Immature natural killer cell (primary cell): ENCODE measurements at places on chromosomes 2 and 18. TPM values are rescaled to one million over a fixed set of nuclear protein-coding genes. Genes with fewer than 3 reads are reported as not detected.

GRCh38 chr2:113981404-113982134 lies 91.7 kb downstream of the ACTR3 start:
- no peak for DNase-seq

Gene PRKAG3
- not detected for polyA plus RNA-seq

- no peak for DNase-seq
These were observed 117.2 kb upstream of the OTX1 start for GRCh38 chr2:62933398-62933917.

- DNase-seq, result no peak
These were observed 144.5 kb downstream of the ACKR3 start for GRCh38 chr2:236714080-236714479.

GRCh38 chr2:234388591-234388990 lies 108.3 kb downstream of the ARL4C start:
- no peak for DNase-seq

Gene TRIM54
- 0.48 TPM for polyA plus RNA-seq

DNA sequence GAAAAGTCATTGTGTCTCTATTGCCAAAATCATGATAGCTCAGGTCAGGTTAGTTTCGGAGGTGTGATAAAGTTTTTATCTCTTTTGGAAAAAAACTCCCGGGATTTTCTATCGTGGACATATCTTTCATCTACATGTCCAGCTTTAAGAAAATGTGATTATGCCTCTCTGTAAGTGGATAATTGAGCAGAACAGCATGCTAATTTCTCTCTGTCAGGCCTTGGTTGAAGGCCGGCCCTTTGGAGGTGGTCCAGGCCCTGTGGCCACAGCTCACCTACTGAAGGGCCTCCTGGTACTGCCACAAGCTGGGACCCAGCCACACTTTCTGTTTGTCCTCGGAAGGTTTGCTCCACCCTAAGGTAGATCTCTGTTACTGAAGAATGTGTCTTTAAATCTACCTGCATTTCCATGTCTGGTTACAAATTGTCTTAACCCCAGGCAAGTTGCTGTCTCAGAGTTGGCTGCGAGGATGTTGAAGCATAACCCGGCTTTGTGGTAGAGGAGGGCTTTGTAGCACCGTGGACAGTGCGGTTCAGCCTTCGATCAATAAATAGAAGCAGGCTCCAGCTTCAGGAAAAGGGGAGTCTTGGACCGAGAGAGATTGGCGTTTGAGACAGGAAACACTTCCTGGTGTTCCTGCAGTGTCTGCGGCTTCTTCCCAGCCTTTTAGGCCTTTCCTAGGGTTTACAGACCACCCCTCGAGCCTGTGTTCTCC lies 25.5 kb downstream of the TCF7L1 start:
- DNase-seq, result no peak

GRCh38 chr2:55408098-55408882 lies 11.4 kb downstream of the CCDC88A start:
- no peak for DNase-seq

DNA sequence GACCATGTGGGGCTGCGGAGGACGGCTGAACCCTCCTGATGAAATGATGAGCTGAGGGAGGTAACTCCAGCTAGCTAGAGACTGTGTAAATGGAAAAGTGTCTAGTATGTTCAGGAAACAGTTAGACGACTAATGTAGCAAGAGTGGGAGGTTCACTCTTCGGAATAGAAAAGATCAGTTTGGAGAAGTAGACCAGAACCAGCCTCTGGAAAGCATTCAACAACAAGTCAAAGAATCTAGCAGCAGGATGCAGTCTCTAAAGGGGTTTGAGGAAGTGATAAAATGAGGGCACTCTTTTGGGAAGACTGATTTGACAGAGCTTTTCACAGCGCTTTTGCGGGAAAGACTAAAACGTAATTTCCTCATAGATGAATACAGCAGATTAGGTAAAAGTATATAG lies 79.6 kb downstream of the GAREM1 start:
- DNase-seq, result no peak

GRCh38 chr2:109409321-109410038 lies 204.3 kb downstream of the SEPTIN10 start:
- DNase-seq, result no peak

Gene PER2
- polyA plus RNA-seq, result 1.0 TPM

Gene MAPRE2
- polyA plus RNA-seq, result 224 TPM

Gene PTMA
- polyA plus RNA-seq, result 2,361 TPM

DNA sequence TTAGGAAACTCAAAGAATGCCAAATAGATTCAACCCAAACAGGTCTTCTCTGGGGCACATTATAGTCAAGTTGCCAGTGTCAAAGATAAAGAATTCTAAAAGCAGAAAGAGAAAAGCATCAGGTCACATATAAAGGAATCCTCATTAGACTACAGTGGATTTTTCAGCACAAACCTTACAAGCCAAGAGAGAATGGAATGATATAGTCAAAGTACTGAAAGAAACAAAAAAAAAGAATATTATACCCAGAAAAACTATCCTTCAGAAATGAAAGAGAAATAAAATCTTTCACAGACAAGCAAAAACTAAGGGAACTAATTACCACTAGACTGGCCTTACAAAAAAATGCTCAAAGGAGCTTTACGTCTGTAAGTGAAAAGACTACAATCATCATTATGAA lies 65.5 kb downstream of the TBR1 start:
- DNase-seq, result no peak

DNA sequence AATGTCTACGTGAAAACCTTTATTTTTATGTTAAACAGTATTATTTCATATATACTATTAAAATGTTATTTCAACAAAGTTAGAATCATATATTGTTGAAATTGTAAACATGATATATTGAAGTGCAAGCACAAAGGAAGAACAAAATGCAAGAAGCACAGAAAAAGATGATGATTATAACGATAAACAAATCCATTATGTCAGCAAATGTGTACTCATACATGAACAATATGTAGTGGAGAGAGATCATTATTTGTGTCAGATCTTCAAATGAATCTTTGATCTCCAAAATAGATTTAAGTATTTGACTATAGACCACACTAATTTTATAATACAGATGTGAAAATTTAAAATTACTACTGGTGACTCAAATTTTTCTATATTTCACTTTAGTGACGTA lies 1104.4 kb upstream of the CRIM1 start:
- no peak for DNase-seq

- DNase-seq, result no peak
These were observed 206.8 kb downstream of the CLIP4 start for GRCh38 chr2:29322011-29322410.

DNA sequence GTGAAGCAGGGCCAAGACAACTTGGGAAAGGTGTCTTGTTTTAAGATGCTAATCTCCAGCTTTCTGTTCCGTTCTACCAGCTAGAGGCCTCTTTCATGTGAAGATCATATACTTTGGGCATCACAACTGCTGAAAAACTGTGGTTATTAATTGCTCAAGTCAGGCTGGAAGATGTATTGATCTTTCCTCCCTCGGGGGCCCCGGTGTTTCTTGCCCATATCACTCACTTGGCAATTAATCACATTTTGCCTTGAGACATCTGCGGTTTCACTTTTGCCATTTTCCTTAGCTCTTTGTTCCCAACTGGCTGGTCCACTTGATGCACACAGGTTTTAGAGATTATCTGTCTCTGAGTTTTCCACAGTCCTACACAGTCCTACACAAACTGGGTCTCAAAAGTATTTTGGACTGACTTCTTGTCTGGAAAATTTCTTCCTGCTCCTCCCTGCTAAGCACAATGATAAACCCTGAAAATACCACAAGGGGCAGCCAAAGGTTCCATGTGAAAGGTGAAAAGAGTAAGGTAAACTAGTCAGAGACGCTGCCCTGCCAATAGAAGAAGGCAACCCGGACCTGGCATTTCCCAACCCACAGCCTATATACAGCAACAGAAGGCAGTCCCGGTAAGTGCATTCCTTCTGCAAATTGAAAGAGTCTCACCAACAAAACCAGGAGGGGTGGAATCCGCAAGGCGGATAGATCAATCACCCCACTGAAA lies 181.0 kb downstream of the AFF3 start:
- no peak for DNase-seq

- DNase-seq, result no peak
These were observed 26.7 kb upstream of the ACTR3 start for GRCh38 chr2:113863144-113863543.

GRCh38 chr18:60982329-60982695 lies 350.9 kb upstream of the CDH20 start:
- DNase-seq, result no peak

Gene PJVK
- polyA plus RNA-seq, result 0.19 TPM

DNA sequence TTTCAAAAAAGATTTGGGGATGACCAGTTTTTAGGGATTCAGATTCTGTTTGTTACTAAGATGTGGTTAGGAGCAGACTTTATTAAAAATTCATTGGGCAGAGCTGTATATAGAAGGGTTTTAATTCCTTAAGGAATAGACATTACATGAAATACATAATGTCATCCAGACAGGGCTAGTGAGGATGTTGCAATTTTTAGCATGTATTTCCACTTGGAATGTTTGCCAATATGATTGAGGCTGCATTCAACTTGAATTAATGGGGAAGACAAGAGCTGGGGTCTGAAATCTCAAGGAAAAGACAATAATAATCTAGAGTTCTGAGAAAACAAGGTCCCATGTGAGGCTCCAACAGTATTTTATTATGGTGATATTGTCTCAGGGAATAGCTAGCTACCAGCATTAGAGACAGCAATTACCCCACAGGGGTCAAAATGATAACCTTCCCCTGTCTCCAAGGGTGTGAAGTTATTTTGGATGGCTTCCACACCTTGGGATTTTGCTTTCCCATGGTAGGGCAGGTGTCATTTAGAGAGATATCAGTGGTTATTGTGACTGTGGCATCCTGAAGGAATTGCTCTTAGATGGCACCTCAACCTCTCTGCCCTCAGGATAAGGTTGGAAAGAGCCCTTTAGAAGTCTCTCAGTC lies 60.2 kb downstream of the VSNL1 start:
- DNase-seq, result no peak

Gene GRB14
- 1.2 TPM for polyA plus RNA-seq

Gene METAP1D
- polyA plus RNA-seq, result 0.46 TPM

DNA sequence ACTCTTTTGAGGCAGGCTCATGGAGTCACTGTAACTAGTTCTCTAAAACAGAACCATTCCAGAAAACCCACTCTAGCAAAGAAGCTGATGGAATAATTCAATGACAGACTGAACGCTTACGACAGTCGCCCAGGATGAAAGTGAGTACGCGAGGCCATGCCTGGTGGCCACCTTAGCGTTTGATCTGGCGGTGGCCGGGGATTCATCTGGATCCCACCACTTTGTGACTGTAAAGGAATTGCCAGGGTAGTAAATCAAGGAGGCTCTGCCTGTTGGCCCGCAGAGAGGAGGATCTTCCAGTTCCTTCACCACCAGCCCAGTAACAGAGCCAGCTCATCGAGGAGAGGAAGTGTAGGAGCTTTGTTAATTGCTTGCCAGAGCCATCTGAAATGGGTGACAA lies 34.6 kb downstream of the GREB1 start:
- DNase-seq, result no peak

- DNase-seq, result no peak
These were observed 25.7 kb downstream of the RAPGEF4 start for GRCh38 chr2:172761306-172761705.

DNA sequence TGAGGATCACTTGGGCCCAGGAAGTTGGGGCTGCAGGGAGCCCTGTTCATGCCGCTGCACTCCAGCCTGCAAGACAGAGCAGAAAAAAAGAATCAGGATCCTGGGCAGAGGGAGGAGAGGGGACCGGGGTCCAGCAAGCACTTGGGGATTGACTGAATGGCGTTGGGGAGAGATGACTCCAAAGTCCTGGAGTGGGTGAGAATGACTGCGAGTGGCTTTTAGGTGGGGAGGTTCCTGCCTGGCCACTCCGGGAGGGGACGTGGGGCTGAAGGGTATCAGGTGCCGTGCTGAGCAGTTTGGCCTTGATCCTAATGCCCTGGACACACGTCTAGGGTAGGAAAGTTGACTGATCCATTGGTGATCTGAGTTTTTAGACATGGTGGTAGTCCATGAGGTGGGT lies 3.5 kb upstream of the NFATC1 start:
- no peak for DNase-seq

- DNase-seq, result no peak
These were observed 11.4 kb upstream of the OTOF start for GRCh38 chr2:26489213-26489850.

DNA sequence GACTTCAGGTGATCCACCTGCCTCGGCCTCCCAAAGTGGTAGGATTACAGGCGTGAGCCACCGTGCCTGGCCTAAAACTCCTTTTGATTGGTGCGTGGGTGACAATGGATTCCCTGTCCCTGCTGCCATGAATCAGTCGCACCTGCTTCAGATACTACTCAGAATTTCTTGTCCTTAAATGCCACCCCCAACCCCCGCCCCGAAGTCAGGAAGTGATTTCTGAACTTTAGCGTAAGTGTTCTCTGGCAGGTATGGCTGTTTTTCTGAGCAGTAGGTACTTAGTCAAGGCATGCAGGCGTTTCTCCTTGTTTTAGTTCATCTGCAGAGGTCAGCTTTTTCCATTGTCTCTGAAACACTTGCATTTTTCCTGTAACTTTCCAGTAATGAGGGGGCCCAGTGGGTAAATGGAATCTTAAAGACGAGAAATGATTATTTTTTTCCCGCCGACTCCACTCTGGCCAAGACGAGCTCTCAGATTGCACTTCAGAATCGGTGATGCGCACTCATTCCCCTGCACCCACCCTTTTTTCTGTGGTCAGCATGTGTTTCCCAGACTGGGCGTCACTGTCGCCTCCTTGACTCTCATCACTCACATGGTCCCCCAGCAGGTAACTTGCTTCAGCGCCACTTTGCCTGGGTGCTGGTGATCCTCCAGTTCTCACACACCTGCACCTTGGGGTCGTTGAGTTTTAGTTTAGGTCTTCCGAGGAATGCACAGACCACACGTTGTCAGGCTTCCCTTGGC lies 179.7 kb downstream of the GBX2 start:
- DNase-seq, result no peak

Gene MGAT4A
- 128 TPM for polyA plus RNA-seq

Gene SYT4
- not detected for polyA plus RNA-seq

Gene RAD51AP2
- polyA plus RNA-seq, result not detected

DNA sequence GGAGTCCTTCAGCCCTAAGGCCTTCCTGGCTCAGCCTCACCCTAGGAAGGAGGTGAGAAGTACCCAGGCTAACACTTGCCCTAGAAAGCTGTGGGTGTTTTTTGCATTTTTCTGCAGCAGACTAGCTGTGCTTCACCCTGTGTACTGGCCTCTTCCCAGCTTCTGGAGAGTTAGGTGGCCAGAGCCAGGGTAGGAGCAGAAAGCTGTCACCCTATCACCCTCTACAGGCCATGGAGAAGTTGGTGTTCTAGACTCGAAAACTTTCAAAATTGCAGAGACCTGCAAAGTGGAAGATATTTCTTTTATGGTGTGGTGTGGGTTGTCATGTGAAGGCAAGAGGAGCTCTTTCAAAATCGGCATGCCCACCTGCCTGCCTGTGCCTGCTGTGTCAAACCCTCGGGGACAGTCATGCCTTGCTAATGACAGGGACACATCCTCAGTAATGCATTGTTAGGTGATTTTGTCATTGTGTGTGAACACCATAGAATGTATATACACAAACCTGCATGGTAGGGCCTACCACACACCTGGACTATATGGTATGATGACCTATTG lies 29.8 kb downstream of the EHD3 start:
- no peak for DNase-seq

DNA sequence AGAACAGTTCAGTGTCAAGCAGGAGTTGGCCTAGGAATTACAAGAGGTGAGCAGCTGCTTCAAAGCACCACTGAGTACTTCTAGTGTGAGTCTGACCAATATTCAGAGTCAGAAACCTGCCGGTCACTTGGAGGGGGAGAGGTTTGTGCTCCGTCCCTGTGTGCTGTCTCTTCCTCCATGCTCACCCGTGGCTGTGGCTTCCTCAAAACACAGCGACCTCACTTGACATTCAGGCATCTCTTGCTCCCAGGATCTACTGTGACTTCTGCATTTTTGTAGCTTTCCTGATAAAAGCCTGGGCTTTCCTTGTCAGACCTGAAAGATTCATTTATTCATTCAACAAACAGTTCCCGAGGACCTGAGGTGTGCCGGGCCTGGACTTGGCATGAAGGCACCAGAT lies 32.9 kb downstream of the TPRKB start:
- DNase-seq, result no peak

Gene SKA1
- 1.4 TPM for polyA plus RNA-seq
